ENCODE measurements at places on chromosomes 16 and 17.
A peak's percentile ranks its signal among the peaks of the same experiment; 100 is the strongest.

GRCh38 chr17:58995247-58995940, 111.3 kb downstream of the TRIM37 start:
- peak; percentile 67 for DNase-seq

GRCh38 chr16:3764409-3764808, 47.1 kb upstream of the TRAP1 start:
- no peak for DNase-seq

- DNase-seq, result no peak
These were observed 23.0 kb downstream of the METTL22 start for GRCh38 chr16:8644211-8645140.

DNA sequence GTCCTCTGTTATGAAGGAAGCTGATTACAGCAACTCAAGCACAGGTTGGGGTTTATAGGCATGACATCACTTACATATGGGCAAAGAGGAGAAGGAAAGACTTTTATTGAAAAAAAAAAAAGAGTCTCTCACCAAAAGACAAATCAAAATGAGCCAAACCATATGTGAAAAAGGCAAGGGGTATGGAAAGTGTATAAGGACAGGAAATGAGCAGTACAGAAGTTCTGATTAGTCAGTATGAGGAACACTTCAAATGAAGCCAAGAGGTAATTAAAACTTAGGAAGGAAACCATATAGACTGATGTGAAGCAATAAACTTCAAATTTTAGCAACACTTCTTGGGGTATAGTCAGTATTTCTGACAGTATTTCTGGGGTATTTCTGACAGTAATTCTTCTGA, 1372.6 kb downstream of the CDH11 start:
- DNase-seq, result no peak

- no peak for DNase-seq
These were observed 5.6 kb downstream of the ALOX12 start for GRCh38 chr17:7001318-7001961.

DNA sequence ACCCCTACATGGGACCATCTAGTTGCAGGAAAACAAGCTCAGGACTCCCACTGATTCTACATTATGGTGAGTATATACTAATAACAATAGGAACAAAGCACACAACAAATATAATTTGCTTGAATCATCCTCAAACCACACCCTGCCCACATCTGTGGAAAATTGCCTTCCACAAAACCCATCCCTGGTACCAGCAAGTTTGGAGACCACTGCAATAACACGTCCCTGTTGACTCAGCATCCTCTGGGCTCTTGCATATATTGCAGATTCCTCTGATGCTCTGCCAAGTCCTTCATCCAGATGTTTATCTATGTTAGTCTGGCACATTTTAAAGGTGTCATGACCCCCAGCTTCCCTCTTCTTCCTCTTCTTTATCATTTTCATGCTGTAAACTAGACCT, 138.4 kb downstream of the PCTP start:
- DNase-seq, result no peak

DNA sequence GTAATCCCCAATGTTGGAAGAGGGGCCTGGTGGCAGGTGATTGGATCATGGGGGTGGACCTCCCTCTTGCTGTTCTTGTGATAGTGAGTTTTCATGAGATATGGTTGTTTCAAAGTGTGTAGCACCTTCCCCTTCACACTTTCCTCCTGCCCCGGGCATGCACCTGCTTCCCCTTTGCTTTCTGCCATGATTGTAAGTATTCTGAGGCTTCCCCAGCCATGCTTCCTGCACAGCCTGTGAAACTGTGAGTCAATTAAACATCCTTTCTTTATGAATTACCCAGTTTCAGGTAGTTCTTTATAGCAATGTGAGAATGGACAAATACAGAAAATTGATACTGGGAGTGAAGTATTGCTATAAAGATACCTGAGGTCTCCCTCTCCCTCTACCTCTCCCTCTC, 29.4 kb downstream of the RNF112 start:
- DNase-seq, result no peak

GRCh38 chr17:62644487-62645173, 17.2 kb downstream of the MRC2 start:
- no peak for DNase-seq

DNA sequence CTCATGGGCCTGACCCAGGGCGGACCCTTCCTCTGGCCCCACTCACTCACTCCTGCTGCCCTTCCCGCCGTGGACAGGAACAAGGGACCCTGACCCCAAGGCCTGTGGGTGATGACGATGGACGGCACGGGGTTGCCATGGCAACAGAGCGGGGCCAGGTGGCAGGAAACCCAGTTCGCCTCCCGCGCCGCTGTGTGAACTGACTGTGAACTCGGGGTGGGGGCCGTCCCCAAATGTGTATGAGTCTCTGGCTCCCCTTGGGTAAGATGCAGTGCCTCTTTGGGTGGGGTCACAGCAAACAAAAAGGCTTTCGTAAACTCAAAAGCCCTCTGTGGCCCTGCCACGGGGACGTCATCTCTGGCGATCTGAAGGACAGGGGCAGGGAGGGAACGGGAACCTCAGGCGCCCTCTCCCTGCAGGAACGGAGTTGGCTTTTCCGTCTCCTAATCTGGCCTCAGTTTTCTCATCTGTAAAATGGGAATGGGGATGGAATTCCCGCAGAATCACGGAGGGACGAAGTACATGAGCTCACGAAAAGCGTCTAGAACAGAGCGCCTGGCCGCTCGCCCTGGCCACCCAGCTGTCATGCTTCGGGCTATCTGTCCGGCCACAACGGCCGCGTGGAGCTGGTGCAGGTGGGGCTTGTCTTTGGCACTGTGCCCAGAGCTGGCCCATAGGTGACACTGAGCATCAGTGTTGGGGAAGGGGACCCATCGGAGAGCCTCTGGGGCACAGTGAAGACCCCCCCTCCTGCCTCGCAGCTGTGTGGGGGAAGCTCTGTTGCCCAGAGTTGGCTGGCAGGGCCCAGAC, 44.9 kb upstream of the PABPN1L start:
- DNase-seq, result peak; percentile 15

GRCh38 chr16:591231-591630, 1.4 kb downstream of the RAB40C start:
- DNase-seq, result no peak

- peak; percentile 68 for DNase-seq
These were observed 5.3 kb downstream of the GPRC5B start for GRCh38 chr16:19879241-19879792.

DNA sequence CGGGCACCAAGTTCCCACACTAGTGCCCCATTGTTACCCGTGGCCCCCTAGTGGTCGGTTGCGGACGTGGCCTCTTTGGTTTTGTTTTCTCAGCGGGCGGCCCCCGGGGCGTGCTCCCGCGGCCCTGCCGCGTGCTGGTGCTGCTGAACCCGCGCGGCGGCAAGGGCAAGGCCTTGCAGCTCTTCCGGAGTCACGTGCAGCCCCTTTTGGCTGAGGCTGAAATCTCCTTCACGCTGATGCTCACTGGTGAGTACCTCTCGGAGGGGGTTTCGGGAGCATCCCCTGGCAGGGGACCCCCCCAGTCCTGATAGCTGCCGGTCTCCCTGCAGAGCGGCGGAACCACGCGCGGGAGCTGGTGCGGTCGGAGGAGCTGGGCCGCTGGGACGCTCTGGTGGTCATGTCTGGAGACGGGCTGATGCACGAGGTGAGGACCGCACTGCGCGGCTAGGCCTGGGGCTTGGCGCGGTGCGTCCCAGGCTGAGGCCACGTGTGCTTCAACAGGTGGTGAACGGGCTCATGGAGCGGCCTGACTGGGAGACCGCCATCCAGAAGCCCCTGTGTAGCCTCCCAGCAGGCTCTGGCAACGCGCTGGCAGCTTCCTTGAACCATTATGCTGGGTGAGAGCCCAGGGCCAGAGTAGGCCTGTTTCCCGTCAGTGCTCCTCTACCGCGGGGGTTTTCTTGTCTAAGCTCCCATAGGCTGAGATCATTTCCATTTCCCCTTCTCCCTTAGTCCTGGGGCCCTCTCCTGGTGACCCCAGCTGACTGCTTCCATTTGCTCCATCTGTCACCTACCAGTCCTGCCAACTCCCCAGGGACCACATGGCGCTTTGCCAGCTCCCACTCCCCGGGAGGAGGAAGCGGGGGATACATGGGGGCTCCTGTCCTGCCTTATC, 1.7 kb downstream of the SPHK1 start:
- peak; percentile 78 for DNase-seq

- peak; percentile 8 for DNase-seq
These were observed 590.5 kb downstream of the CDH11 start for GRCh38 chr16:64531401-64531800.

DNA sequence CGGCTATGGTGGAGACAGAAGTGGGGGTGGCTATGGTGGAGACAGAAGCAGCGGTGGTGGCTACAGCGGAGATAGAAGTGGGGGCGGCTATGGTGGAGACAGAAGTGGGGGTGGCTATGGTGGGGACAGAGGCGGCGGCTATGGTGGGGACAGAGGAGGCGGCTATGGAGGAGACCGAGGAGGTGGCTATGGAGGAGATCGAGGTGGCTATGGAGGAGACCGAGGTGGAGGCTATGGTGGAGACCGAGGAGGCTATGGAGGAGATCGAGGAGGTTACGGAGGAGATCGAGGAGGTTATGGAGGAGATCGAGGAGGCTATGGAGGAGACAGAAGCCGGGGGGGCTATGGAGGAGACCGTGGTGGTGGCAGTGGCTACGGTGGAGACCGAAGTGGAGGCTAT, 24.1 kb downstream of the HEATR9 start:
- DNase-seq, result no peak

- peak; percentile 79 for DNase-seq
These were observed 29.3 kb downstream of the CEP295NL start for GRCh38 chr17:78873519-78874340.

DNA sequence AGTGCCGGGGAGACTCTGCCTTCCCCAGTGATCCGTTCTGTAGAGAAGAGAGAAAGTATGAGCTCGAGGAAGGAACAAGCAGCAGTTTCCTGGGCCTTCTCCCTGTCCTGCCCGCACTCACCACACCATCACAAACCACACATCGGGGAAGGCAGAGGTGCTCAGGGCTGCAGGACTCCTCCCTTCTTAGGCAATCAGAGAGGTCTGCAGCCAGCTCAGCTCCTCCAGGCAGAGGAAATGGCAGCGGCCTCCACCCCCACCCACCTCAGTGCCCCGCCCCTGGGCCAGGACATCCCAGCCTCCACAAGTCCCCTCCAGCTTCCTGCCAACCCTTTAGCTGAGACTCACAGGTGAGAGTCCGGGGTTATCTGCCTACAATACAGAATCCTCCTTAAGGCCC, 2.0 kb downstream of the ZNF319 start:
- no peak for DNase-seq

- peak; percentile 15 for DNase-seq
These were observed 23.0 kb downstream of the SLC35G3 start for GRCh38 chr17:35170968-35171771.

- DNase-seq, result no peak
These were observed 9.0 kb downstream of the APOH start for GRCh38 chr17:66220079-66220835.
